Dermis microvascular lymphatic vessel endothelial cell (primary cell): ENCODE measurements at places on chromosomes 2 and 18. TPM values are rescaled to one million over a fixed set of nuclear protein-coding genes. Genes with fewer than 3 reads are reported as not detected.

Gene NMS
- not detected in 2 replicates for total RNA-seq

Gene TEX44
- not detected in 2 replicates for total RNA-seq

Gene B4GALT6
- 5.3 and 5.5 TPM in 2 replicates for total RNA-seq

Gene HAT1
- 23.5 and 28.8 TPM in 2 replicates for total RNA-seq

Gene STARD7
- total RNA-seq: 238 and 252 TPM in 2 replicates

Gene KLHL41
- under 0.01 and 0.13 TPM in 2 replicates for total RNA-seq

Gene MAP2
- 3.3 and 11.2 TPM in 2 replicates for total RNA-seq

Gene FHOD3
- under 0.01 TPM in 2 replicates for total RNA-seq

Gene AGXT
- not detected in 2 replicates for total RNA-seq

Gene CXCR4
- 26.8 and 37.0 TPM in 2 replicates for total RNA-seq

Gene MPHOSPH10
- total RNA-seq: 10.6 and 11.7 TPM in 2 replicates

Gene NCKAP1
- 97.3 and 165 TPM in 2 replicates for total RNA-seq

Gene PRSS56
- total RNA-seq: not detected in 2 replicates

Gene DSC2
- under 0.01 and 0.13 TPM in 2 replicates for total RNA-seq

Gene LHCGR
- total RNA-seq: not detected in 2 replicates

Gene PLEK
- under 0.01 and 0.26 TPM in 2 replicates for total RNA-seq

Gene RGPD3
- total RNA-seq: 0.13 and 0.25 TPM in 2 replicates

Gene RNF152
- 83.6 and 125 TPM in 2 replicates for total RNA-seq

Gene UGT1A6
- total RNA-seq: not detected in 2 replicates

Gene BBS5
- total RNA-seq: 1.4 and 1.6 TPM in 2 replicates

Gene SNTG2
- 0.38 TPM in 1 of 2 replicates, not detected in the other for total RNA-seq

Gene NAT8
- not detected in 2 replicates for total RNA-seq

Gene GCG
- total RNA-seq: not detected in 2 replicates

Gene CCDC141
- total RNA-seq: 0.63 and 1.5 TPM in 2 replicates

Gene COL5A2
- 37.0 and 37.6 TPM in 2 replicates for total RNA-seq

Gene UGT1A8
- not detected in 2 replicates for total RNA-seq

Gene IRS1
- under 0.01 TPM in 2 replicates for total RNA-seq

Gene CCNT2
- total RNA-seq: 21.6 and 26.4 TPM in 2 replicates

Gene NGEF
- 0.39 TPM in 1 of 2 replicates, not detected in the other for total RNA-seq

Gene RGPD4
- total RNA-seq: not detected in 2 replicates
